ENCODE measurements at places on chromosomes 13 and 19.

GRCh38 chr19:10603084-10603872 lies 16.2 kb upstream of the AP1M2 start:
- DNase-seq, result no peak

DNA sequence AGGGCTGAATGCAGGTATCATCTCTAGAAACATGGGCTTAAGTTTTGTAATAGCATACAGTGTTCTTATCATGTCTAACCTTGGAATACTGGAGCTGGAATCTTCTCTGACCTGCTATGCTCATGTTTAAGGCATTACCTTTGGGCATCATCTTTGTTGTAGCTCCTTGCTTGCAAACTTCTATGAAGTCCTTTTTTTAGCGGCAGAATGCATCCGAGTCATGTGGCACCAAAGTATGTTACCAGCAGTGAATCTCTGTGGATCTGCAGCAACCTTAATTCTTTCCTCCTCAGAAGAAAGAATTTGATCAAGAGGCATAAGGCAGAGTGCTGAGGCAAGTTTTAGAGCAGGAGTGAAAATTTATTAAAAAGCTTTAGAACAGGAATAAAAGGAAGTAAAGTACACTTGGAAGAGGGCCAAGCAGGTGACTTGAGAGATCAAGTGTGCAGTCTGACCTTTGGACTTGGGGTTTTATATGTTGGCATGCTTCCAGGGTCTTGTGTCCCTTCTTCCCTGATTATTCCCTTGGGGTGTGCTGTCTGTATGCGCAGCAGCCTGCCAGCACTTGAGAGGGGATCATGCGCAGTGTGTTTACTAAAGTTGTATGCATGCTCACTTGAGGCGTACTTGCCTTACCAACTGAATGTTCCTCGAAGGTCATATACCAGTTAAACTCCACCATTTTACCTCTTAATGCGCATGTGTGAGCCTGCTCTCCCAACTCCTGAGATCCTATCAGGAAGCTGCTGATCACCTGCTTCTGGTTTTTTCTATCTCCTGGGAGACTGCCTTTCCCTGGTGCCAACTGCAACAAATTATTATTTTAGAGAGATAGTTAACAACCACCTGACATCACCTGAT lies 115.5 kb downstream of the LACC1 start:
- DNase-seq, result no peak

- DNase-seq, result no peak
Measured at GRCh38 chr13:22262001-22262885, 591.4 kb downstream of the FGF9 start.

DNA sequence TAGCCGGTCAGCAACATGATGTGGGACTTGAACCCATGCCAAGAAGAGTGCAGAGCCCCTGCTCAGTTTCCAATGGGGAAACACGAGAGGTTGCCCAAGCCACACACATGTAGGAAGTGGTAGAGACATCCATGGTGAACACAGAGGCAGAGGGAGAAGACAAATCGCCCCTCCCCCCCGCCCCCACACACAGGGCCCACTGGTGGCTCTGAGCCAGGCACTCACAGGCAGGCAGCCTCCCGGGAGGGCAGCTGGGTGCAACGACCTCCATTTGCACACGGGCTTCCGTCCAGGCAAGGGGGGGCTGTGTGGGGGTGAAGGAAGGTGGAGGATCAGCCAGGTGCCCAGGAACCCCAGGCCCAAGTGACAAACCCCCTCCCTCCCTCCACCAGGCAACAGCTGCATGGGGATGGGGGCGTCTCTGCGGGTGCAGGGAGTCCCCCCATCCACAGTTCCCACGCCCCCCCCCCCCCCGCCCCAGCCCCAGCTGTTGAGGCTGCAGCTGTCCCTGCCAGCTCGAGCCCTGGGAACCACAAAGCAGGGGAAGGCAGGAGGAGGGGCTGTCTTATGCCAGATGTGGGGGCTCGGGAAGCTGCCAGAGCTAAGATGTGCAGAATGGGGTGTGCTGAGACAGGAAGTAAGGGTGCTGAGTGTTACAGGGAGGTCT lies 3.4 kb downstream of the NOTCH3 start:
- DNase-seq, result no peak

GRCh38 chr13:24175847-24176246 lies 15.3 kb downstream of the SPATA13 start:
- DNase-seq, result no peak

DNA sequence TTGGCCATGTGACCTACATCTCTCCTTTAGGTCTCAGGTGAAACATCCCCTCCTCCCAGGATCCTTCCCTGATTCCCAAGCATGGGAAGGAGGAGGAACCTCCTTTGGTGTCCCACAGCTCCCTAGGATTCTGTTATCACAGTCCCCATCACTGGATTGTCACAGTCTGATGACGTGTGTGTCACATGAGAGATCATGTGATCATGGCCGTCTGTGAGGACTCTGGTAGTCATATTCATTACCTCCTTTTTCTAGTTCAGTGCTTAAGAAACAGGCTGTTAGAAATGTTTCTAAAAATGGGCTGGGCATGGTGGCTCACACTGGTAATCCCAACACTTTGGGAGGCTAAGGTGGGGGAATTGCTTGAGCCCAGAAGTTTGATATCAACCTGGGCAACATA lies 3.0 kb downstream of the DHX34 start:
- no peak for DNase-seq

GRCh38 chr13:79987761-79988160 lies 353.2 kb downstream of the SPRY2 start:
- DNase-seq, result no peak

DNA sequence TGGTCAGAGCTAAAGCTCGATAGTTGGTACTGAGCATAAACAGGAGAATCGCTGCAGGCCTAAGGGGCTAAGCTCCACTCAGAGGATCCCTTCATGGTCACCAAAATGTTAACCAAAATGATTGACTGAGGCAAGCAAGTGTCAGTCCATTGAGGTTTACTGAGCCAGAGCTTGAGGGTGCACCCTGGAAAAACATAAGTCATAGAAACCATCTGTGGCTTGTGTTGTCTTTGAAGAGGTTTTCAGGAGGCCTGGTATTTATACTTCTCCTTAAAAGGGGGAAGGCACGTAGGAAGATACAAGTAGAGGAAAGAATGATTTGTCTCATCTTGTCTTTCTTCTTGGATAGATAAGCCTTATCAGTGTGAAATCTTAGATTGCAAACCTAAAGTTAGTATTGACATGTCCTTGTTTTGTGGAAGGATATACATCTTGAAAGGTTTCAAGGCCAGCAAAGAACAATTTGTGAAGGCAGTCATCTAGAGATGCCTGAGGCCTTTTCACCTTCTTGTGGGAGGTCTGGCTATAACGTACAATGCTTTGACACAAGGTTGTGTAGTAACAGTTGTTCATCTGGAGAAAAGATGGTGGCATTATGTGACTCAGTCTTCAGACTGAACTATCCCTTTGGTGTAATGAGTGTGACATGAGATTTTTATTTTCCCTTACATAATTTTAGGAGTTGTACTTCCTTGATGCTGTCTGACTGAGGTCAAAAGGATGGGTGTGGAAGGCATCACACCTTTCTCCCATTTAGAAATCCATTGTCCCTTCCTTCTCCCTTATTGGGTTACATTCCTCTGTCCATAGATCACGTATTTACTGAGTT lies 14.7 kb upstream of the CEACAM6 start:
- DNase-seq, result no peak

DNA sequence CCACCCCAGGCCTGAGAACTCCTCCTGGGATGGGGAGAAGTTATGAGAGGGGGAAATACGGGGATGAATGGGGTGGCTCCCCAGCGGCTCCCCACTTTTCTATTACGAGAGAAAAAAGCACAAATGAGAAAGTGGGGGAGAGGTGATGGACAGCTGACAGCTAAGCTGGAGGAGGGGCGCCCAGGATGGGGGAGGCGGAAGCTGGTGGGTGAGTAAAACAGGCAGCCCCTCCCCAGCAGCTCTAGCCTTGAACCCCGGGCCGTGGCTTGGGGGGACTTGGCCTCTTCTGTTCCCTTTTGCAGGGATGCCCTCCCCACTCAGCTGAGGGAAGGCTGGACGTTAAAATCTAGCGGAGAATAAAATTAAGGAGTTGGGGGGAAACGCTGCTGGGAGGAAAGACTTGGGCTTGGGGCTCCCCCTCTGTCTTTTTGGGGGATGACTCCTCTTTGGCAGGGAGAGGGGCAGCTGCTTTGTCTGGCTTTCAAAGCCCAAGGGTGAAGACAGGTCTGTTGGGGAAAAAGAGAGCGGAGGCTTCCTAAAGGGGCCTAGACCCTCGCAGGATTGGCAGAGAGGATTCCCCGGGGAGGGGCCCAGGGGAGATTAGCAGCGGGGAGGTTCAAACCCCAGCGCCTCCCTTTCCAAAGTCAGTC lies 1.4 kb upstream of the SAMD1 start:
- DNase-seq, result no peak

DNA sequence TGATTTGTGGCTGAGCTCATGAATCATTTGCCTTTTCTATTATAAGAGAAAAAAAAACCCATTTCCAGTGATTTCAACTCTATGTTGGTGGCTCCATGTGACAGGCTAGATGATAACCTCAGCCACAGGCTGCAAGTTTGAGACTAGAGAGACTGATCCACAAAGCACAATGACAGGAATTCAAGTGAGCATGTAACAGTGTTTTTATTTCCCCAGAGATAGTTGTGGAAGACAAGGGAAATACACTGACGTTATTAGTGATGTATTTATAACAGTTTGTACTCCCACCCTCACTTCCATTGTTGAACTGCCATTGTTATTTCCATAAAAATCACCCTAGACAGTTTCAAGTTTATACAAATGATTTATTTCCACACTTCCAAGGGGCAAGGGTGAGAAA lies 27.9 kb upstream of the EDNRB start:
- no peak for DNase-seq

GRCh38 chr13:71021825-71022422 lies 845.1 kb downstream of the DACH1 start:
- no peak for DNase-seq

- peak; percentile 63 for DNase-seq
Measured at GRCh38 chr19:38543807-38544568, 73.8 kb downstream of the MAP4K1 start.

GRCh38 chr13:40060296-40061007 lies 405.0 kb downstream of the COG6 start:
- peak; percentile 93 for DNase-seq

DNA sequence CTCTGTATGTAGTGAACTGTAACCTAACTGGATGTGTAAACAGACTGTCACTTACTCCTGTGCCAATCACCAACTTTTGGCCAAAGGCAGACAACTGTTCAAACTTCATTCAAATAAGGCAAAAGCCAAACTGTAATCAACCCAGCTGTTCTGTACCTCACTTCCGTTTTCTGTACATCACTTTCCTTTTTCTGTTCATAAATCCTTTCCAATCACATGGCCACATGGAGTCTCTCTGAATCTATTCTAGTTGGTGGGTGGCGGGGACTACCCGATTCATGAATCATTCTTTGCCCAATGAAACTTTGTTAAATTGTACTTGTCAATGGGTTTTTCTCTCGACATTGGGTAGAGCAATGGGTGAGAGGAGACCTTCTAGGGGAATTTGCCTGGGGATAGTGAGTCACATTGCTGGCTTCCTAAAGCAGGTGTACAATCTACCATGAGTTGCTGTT lies 178.3 kb upstream of the RFC3 start:
- DNase-seq, result no peak

- DNase-seq, result no peak
Measured at GRCh38 chr13:47289567-47289966, 392.7 kb upstream of the HTR2A start.

GRCh38 chr13:100129605-100130004 lies 40.7 kb downstream of the PCCA start:
- no peak for DNase-seq

DNA sequence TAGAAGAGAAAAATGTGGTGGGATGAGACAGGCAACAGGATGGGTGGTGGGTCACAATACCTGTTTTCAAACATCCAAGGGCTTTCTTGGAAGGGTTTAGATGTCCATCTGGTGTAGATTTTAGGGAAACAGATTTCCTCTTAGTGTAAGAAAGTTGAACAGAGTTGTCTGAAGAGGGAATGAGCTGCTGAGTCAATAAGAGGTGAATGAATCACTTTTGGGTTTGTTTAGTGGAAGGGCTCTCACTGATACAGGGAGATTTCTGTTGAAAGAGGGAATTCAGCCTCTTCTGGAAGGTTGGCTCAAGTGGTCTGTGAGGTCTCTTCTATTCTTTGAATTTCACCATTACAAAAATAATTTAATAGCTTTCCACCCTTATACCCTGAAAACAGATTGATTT lies 54.6 kb downstream of the LACC1 start:
- no peak for DNase-seq

DNA sequence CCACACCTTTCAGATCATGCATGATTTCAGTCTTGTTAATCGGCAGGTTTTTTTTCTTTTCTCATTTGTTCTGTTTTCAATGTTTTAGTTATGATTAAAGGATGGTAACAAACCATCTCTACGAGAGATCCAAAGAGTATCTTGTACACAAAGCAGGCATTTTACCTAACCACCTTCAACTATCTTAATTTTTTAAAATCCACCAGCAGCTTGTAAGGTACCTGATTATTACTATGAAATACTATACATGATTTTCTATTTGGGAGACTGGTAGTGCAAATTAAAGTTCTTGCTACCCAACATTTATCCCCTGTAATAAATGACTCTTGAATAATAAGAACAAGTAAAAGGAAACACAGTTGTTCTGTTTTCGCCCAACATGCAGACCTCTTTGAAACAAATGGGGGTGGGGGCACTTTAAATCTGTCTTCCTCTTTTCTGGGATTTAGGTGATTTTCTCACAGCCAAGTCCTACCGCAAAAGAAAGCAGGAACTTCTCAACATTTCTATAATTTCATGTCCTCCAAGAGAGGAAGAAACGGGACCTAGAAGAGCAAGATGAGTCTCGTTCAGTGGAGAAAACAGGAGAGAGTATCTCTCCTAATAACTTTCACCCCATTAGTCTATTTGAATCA lies 3.6 kb downstream of the POU4F1 start:
- no peak for DNase-seq

GRCh38 chr13:99208845-99209527 lies 8.3 kb downstream of the UBAC2 start:
- DNase-seq, result no peak

DNA sequence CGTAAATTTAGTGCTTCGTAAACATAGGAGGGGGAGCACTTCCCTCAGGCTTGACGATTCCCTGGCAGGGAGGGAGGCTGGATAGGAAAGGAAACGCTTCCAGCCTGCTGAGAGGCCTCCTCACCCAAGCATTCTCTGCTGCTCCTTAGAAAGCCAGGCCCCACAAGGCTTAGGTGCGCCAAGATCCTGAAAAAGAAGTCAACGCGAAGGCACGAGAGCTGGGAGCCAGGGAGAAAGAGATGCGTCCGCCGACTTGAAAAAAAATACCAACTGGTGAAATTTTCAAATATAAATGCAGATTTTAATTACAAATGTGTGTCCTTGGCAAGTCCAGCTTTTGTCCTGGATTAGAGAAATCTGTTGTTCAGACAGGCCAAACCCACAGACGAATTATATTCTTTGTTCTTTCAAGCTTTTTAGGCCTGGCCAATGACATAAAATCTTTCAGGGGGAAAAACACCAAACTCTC lies 64.0 kb downstream of the ALOX5AP start:
- DNase-seq, result no peak

- no peak for DNase-seq
Measured at GRCh38 chr13:29489650-29490560, 105.6 kb downstream of the SLC7A1 start.

GRCh38 chr19:1956868-1957492 lies 16.0 kb downstream of the CSNK1G2 start:
- no peak for DNase-seq
